ENCODE measurements at places on chromosomes 13 and 19.

DNA sequence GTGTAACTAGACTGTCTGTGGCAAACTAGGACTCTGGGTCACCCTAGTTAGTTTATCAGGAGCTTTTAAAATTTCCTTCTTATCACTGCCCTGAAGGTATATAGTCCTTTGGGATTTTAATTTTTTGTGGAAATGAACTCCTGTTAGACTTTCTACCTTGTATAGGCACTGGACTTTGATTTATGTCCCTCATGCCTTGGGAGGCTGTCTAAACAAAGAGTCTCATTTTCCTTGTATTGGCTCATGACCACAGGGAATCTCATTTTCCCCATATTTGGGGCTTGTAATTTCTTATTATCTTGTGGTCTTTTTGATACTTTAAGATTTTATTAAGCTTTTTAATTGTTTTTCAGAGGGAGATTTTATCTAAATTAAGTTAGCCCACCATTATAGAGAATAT is 21.4 kb downstream of the KCTD4 start:
- no peak for DNase-seq

- DNase-seq = no peak
Measured at GRCh38 chr13:95926231-95926630, 127.0 kb downstream of the UGGT2 start.

GRCh38 chr19:30557927-30558557 is 185.9 kb downstream of the ZNF536 start:
- no peak for DNase-seq

DNA sequence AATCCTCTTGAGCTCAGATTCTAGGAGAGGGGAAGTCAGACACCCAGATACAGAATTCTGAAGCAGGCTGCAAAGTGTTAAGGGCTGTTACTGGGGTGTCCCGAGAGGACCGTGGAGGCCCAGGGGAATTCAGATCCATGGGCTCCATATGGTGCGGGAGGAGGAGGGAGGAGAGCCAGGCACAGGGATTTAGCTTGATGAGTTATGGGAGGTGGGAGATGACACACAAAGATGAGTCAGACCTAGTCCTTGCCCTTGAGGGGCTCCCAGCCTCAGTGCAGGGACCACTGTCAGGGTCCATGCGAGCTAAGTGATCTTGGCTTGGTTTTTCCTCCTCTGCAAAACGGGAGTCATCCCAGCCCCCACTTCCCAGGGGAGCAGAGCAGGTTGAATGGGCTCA is 14.4 kb upstream of the GIPR start:
- DNase-seq = no peak

- no peak for DNase-seq
Measured at GRCh38 chr13:80462567-80462966, 121.6 kb upstream of the SPRY2 start.

GRCh38 chr19:33219261-33219815 is 6.3 kb downstream of the SLC7A10 start:
- DNase-seq = no peak

- DNase-seq = peak; percentile 91
Measured at GRCh38 chr19:53132141-53132991, at the start of gene ZNF415. Gene ZNF415 (minus strand): TSS chr19:53132910. CDS start chr19:53122676, 10,234 bp downstream.

GRCh38 chr19:4327877-4328242 is 10.8 kb downstream of the STAP2 start:
- no peak for DNase-seq

- DNase-seq = no peak
Measured at GRCh38 chr19:43704002-43704705, 11.7 kb upstream of the IRGC start.

GRCh38 chr13:61084988-61085387 is 330.7 kb downstream of the PCDH20 start:
- no peak for DNase-seq

DNA sequence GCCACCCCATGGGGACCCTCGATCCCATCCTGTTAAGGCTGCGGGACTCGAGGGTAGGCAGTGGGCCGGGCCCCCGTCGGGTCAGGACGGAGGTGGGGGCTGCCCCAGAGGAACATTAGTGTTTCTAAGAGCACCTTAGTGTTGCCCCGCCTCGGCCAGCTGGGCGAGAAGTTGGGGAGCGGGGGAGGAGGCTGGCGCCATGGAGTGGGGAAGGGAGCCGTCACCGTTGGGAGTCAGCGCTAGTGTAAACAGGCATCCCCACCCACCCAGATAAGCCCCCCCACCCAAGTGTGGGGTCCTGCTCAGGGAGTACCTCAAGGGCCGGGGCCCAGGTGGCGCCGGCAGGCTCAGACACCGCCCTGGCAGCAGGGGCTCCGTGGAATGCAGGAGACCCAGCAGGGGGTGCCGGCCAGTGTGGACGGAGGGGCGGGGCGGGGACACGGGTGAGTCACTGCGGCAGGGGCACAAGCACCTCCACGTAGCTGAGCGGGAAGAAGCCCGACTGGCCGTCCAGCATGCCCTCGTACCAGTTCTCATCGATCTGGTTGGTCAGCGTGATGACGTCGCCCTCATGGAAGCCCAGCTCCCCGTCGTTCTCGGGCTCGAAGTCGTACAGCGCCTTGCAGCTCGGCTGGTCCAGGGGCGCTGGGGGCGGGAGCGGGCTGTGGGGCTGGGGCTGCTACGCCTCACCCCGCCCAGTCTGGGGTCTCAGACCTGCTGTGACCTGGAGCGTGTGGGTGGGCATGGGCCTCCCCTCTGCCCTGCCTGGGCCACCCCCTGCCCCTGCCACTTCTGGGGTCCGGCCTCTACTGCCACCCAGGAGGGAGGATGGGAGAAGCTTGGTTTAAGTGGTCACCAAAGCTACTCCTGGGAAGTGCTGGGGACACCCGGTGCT is 18.0 kb downstream of the MPND start:
- DNase-seq = peak; percentile 81

GRCh38 chr19:30214651-30215051 is 157.5 kb upstream of the ZNF536 start:
- DNase-seq = no peak

DNA sequence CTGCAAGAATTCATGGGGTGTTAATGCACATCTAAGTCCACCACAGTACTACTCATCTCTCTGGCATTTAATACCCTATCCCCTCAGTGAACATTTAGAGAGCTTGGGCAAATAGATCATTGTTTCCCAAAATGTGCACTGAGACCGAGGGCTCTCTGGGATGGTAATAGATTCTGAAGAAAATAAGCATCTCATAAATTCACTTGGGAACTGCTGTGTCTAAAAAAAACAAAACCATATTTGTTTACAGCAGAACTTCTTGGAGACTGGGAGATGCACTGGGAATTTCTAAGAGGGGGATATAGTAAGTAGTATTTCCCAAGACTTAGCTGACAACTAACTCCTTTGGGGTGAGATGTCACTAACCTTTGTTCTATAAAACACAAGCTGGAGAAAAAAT is 58.4 kb downstream of the ENOX1 start:
- DNase-seq = no peak

DNA sequence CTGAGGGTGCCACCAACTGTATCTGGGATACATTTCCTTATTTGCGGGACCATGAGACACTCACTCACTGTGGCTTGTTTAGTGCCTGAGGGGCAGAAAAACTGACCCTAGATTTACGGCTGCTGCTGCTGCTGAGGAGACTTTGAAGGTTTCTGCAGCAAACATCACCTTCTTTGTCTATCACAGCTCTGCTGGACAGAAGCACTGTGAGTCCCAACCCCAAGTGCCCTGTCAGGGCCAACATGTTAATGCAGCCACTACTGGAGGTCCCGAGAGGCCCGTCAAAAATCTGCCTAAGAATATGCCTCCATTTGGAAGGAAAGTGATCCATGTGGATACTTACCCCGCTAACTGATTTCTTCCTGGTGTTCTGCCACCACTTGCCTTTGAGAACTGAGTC is 37.3 kb upstream of the UBL3 start:
- DNase-seq = no peak

DNA sequence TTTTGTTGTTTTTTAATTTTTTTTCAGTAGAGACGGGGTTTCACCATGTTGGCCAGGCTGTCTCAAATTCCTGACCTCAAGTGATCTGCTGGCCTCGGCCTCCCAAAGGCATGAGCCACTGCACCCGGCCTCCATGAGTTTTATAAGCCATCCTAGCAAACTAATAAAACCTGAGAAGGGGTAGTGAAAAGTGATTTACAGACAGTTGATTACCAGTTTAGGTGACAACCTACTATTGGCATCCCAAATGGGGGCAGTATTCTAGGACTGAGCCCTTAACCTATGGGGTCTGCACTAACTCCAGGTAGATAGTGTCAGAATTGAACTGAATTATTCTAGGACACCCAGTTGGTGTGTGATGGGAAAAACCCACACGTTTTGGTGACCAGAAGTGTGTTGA is 6.5 kb upstream of the LATS2 start:
- no peak for DNase-seq

DNA sequence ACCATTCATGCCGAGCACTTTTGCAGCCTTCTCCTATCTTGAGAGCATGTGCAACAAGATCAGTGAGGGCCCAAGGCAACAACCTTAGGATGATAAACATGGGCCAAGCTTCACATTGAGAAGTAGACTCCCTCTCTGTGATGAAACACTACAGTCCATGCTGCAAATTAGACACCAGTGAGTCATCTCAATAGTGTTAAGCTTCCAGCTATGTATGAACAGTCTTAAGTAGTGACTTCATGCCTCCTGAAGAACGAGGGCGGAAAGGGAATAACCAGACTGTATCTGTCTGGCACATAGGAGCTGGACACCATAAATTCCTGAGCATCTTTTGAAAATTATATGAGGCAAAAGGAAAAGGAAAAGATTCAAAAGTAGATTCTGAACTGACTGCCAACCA is 309.9 kb upstream of the SLITRK1 start:
- DNase-seq = no peak

GRCh38 chr13:112647256-112647655 is 42.6 kb upstream of the ATP11A start:
- peak; percentile 49 for DNase-seq

DNA sequence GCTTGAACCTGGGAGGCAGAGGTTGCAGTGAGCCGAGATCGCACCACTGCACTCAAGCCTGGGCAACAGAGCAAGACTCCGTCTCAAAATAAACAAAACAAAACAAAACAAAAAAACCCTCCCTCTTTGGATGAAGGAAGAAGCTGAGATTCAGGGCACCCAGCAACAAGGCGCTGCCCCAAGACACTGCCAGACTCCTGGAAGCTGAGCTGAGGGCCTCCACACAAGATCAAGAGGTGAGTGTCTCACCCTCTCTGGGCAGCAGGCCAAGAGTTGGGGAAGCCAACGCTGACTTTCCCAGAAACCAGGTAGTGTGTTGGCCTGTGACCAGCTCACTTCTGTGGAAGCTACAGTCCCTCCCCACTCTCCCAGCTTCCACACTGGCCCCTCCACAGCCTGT is 3.7 kb upstream of the TYROBP start:
- no peak for DNase-seq

Data from posterior vena cava (tissue), 2 donors.